ENCODE measurements at places on chromosomes 7 and 10. TPM values are rescaled to one million over a fixed set of nuclear protein-coding genes. Genes with fewer than 3 reads are reported as not detected.
A peak's percentile ranks its signal among the peaks of the same experiment; 100 is the strongest.

GRCh38 chr7:159253657-159254056, 109.0 kb upstream of the VIPR2 start:
- no peak for DNase-seq

DNA sequence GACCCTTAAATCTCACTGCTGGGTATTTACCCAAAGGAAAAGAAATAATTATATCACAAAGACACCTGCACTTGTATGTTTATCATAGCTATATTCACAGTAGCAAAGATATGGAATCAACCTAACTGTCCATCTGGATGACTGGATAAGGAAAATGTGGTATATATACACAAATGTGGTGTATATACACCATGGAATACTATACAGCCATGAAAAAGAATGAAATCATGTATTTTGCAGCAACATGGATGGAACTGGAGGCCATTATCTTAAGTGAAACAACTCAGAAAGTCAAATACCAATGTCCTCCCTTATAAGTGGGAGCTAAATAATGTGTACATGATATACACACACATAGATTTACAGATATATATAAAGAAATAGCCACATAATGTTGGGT, 168.2 kb downstream of the SH2D4B start:
- no peak for DNase-seq

- peak; percentile 85 for DNase-seq
Measured at GRCh38 chr7:76513817-76514799, 3.8 kb downstream of the UPK3B start.

DNA sequence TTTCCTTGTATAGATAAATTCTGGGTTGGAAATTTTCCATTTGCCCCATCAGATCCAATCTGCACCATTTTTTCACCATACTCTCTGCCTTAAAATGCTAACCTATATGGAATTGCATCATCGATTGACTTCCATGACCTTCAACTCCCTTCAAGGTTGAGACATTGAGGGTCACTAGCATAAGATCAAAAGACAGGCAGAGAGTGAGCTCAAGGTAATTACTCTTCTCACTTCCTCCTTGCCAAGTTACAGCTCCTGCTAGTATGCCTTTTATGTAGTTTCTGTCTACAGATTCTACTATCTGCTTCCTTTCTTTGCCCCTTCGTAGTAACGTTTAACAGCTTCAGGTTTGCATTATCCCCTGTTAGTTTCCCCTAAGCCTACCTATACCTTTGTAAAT, 1127.7 kb upstream of the LRRTM3 start:
- no peak for DNase-seq

GRCh38 chr10:72875250-72876055, 18.1 kb upstream of the OIT3 start:
- no peak for DNase-seq

GRCh38 chr10:91295346-91295745, 74.9 kb downstream of the PCGF5 start:
- no peak for DNase-seq

- no peak for DNase-seq
Measured at GRCh38 chr7:84251277-84251781, 56.7 kb upstream of the SEMA3A start.

GRCh38 chr10:120584786-120585185, 127.8 kb downstream of the PLPP4 start:
- DNase-seq: no peak

GRCh38 chr7:12210179-12211053, 678 bp upstream of the TMEM106B start:
- DNase-seq: no peak

GRCh38 chr10:73379064-73379748, 20.5 kb upstream of the CFAP70 start:
- DNase-seq: no peak

DNA sequence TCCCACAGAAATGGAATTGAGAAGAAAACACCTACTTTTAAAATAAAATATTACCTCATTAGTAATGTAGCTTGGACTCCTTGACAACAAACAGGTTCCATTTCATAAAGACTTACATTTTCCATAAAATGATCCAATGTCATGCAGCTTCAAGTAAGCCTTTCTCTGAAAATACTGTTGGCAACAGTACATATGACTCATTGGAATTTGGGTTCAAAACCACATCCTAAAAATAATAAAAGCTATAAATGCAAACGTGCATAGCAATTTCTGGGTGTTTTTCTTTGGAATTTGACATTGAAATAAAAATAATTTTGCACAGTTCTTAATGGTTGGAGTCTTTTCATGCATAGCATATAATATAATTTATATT, 47.9 kb downstream of the FHIP2A start:
- no peak for DNase-seq

- DNase-seq: no peak
Measured at GRCh38 chr10:132351611-132352010, 19.6 kb downstream of the LRRC27 start.

DNA sequence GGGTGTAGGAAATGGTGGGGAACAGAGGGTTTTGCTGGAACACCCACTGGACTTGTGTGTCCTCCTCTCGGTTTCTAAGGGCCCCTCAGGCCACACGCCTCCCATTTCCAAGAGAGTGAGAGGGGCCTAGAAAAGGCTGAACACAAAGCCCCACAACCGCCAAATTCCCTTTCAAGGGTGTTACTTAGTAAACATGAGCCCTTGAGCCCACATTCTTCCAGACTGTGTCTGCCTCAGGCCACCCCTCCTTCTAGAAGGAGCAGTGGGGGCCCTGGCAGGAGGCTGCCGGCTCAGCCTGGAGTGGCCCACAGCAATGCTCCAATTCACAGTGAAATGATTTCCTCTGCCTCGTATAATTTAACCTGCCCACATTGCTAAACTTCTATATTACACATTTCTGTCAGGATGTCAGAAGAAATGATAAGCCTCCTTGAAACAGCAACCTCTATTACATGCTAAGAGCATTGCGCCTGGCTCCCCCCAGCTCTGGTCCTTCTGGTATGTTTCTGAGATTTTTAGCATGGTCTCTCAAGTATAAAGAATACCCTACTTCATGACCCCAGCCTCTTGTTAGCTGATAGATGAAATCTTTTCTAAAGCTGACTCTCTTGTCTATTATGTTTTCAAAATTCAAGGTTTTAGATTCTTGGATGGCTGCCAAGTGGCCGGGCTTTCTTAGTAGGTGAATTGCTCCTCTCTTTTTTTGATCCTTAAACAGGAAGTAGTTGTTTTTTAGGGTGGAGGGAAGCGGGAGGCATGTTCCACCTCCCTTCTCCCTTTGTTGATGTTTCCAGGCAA, 673.9 kb upstream of the GALNT17 start:
- no peak for DNase-seq

DNA sequence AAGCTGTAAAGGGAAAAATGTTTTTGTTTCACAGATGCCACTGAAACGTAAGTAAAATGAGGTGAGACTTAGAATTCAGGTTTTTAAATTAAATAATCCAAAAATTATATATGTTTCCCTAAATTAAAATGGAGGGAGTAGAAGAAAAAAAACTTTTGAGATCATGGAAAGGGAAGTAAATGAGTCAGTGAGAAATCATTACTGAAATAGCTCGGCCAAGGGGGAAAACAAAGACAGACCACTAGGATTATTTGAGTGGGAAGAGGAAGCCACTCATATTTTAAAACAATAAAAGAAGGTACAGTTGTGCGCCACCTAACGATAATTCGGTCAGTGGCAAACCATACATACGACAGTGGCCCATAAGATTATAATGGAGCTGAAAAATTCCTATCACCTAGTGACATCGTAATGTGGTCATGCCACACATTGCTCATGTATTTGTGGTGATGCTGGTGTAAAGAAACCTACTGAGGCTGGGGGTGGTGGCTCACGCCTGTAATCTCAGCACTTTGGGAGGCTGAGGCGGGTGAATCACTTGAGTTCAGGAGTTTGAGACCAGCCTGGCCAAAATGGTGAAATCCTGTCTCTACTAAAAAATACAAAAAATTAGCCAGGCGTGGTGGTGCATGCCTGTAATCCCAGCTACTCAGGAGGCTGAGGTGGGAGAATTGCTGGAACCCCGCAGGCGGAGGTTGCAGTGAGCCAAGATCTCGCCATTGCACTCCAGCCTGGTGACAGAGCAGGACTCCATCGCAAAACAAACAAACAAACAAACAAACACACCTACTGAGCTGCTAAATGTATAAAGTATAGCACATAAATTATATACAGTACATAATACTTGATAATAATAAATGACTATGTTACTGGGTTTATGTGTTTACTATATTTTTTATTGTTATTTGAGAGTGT, 64.7 kb downstream of the MKX start:
- no peak for DNase-seq

DNA sequence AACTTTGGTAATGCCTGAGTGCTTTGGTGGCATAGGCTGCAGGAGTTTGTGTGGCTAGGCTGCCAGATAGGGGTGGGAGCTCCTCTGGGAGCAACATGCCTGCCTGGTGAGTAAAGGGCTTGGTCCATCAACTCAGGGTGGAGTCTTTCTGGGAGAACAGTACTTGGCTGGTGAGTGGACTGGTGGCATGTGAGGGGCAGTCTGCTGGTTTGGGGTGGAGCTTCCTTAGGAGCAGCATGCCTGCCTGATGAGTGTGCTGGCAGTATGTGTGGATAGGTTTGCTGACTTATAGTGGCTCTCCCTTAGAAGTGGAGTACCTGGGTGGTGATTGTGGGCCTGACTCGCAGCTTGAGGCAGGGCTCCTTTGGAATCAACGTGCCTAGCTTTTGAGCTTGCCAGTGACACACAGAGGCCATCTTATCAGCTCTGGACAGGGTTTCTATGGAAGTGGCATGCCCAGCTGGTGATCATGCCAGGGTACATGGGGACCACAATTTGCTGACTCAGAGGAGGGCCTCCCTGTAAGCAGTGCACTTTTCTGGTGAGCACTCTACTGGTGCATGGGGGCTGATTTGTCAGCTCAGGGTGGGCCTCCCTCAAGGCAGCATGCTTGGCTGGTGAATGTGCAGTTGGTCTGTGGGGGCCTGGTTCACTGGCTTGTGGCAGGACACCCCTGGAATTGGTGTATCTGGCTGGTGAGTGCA, 35.0 kb upstream of the SRI start:
- DNase-seq: no peak

GRCh38 chr10:44702531-44702930, 208.6 kb upstream of the TMEM72 start:
- DNase-seq: no peak

GIMAP8 gene
- 22.0 TPM for total RNA-seq

HTR5A gene
- not detected for total RNA-seq

IDI2 gene
- not detected for total RNA-seq

PAX4 gene
- total RNA-seq: not detected

P4HA1 gene
- 28.3 TPM for total RNA-seq

ANKIB1 gene
- 66.9 TPM for total RNA-seq

Measured in mesenteric fat pad (tissue), 1 donor.